SJCRH30 (cell line): ENCODE measurements at places on chromosomes 5 and 9.

- no peak for DNase-seq
Measured at GRCh38 chr9:85943757-85944430, 2.9 kb downstream of the NAA35 start.

GRCh38 chr9:80143899-80144298, 572.1 kb downstream of the TLE4 start:
- no peak for DNase-seq

- DNase-seq: no peak
Measured at GRCh38 chr5:149094996-149095395, 32.1 kb upstream of the SH3TC2 start.

- DNase-seq: no peak
Measured at GRCh38 chr5:78630047-78630446, 18.5 kb downstream of the LHFPL2 start.

DNA sequence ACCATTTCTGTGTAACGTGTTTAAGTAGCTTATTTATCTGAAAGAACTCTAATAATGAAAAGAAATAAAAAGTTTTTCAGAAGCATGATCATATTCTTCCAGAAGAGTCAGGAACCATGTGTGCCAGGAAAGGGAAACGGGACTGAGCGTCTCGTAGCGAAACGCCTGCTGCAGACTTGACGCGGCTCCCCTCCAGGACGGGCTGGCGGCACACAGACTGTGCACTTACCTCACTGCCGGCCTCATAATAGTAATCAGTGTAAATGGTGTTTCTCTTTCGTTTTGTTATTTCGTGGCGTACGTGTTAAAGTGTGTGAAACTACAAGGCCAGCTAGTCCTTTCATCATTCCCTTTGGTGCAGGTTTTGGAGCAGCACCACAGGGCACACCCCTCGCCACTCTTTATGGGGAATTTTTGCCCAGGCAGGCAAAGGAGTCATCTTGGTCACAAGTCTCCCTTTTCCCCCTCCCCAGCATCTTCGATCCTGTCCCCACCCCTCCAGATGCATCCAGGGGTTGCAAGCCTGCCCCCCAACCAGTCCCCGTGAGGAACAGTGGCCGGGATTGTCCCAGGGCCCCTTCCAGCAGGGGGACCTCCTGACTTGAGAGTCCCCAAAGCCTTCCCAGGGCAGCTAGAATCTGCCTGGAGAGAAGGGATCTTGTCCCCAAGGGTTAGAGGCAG, 233.1 kb downstream of the FANCC start:
- no peak for DNase-seq

GRCh38 chr5:170451747-170452365, 52.0 kb upstream of the KCNIP1 start:
- no peak for DNase-seq

- no peak for DNase-seq
Measured at GRCh38 chr5:170867825-170868224, 6.0 kb downstream of the RANBP17 start.

- peak; percentile 32 for DNase-seq
Measured at GRCh38 chr9:79660615-79661014, 88.8 kb downstream of the TLE4 start.

GRCh38 chr5:93281980-93282772, 298.8 kb downstream of the NR2F1-AS1 start:
- no peak for DNase-seq

- DNase-seq: no peak
Measured at GRCh38 chr9:28925157-28925556, 1351.9 kb upstream of the C9orf72 start.

DNA sequence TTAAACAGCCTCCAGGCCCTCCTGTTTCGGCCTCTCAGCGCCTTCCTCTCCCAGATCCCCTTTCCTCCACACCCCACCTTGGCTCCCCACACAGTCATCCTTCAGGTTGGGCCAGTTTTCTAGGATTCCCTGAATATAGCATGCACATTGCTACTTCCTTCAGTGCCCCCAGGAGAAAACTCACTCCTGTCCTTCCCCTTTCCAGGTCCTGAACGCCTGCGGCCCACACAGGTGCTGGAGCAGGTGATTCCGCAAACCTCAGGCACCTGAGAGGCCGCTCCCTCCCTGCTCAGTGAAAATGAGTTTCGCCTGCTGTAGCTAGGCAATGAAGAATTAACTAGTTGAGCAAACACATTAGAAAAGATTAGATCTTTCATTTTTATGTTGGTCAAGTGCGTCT, 185.0 kb downstream of the MED10 start:
- no peak for DNase-seq

DNA sequence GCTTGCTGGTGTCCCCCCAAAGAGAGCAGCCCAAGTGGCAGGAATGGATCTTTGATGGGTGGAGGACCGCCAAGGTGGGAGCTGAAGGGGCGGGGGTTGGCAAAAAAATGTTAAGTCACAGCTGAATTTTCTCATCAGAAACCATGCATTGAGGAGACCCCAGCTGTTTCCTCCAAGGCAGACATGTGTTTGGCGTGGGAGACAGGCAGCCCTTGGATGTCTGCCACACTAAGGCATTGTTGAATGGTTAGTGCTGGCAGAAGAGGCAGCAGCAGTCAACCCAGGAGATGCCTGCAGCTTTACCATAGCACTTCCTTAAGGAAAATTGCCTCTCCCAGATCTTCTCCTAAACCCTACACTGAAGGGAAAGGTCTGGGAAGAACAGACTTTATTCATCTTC, 394.9 kb upstream of the CD180 start:
- no peak for DNase-seq

- DNase-seq: no peak
Measured at GRCh38 chr9:75996726-75997125, 106.3 kb downstream of the PCSK5 start.

- no peak for DNase-seq
Measured at GRCh38 chr9:9041756-9042155, 1242.2 kb upstream of the DMAC1 start.

- no peak for DNase-seq
Measured at GRCh38 chr9:3435732-3436131, 90.1 kb downstream of the RFX3 start.

DNA sequence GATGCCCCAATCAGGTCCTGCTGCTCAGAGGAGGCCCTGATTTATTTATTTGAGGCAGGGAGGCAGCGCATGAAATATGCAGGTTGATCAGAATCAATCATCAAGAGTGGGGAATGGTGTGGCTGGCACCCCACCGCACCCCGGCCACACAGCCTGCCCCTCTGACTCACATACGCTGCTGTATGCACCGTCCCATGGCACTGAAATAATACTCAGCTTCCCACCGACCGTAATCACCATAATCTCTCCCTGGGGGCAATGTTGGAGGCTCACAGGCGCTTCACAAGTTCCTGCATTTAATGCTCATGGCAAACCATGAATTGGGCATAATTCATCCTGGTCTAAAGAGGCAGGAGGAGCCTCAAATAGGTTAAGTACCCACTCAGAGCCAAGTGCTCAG, 141.2 kb upstream of the TBC1D2 start:
- no peak for DNase-seq
